NCI-H1092 (cell line): ENCODE measurements at places on chromosomes 11 and 22.

DNA sequence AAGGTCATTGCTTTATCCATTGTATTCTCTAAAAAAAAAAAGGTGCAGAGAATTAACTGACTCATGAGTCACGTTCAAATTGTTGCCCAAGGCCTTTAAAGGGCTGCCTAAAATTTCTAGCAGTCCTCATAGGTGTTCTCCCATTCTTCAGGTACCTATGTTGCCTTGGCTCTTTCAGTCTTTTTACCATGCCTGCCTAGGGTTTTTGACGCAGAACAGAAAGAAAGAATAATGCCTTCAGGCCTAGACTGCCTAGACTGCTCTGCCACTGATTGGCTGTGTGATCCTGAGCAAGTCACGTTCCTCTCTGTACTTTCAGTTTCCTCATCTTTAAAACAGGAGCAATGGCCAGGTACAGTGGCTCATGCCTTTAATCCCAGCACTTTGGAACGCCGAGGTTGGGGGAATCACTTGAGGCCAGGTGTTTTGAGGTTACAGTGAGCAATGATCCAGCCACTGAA, 21.5 kb downstream of the CTSC start:
- DNase-seq, result no peak

DNA sequence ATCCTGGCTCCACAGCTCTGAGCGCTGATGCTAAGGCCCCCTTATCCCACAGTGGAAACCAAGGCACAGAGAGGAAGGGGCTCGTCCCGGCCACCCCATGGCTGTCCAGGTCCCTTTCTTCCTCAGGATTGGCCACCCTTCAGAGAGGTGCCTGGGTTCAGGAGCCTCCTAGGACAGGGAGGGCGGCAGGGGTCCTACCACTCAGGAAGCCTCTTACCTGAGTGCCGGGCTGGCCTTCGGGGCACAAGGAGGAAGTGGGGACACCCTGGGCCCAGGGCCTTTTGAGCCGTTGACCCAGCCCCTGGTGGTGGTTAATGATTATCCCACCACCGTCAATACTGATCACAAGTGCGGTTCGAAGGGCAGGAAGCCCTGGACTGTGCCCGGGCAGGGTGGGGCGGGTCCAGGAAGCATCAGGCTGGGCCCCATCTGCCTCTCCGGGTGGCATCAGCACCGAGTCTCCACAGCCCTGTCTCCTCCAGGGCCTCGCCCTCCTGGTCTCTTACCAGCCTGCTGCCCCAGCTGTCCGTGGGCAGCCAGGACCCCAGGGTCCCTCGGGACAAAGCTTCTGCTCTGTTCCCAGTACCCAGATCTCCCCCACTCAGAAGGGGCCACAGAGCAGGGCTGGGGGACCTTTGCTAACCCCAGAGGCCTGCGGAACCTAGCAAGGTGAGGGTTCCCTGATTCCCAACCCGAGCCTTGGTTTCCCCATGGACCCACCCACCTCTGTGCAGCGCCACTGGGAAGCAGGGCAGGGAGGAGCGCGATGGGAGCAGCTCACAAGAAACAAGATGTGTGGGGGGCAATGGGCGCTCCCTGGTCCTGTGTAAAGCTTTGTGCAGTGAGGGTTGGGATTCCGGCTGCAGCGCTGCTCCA, 15.0 kb upstream of the EHD1 start:
- no peak for DNase-seq

DNA sequence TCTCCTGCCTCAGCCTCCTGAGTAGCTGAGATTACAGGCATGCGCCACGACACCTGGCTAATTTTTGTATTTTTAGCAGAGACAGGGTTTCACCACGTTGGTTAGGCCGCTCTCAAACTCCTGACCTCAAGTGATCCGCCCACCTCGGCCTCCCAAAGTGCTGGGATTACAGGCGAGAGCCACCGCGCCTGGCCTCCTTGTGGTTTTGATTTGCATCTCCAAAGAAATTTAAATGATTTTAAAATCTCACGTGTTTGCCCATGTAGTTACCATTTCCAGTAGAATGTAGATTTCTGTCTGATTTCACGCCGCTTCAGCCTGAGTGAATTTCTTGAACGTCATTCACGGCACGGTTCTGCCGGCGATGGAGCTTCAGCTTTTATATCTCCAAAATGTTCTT, 55.8 kb downstream of the IGF2 start:
- DNase-seq, result no peak

GRCh38 chr11:19380375-19380774, 139.6 kb upstream of the E2F8 start:
- no peak for DNase-seq

- DNase-seq, result no peak
Observed at GRCh38 chr11:69044111-69045013, 4.4 kb upstream of the TPCN2 start.

DNA sequence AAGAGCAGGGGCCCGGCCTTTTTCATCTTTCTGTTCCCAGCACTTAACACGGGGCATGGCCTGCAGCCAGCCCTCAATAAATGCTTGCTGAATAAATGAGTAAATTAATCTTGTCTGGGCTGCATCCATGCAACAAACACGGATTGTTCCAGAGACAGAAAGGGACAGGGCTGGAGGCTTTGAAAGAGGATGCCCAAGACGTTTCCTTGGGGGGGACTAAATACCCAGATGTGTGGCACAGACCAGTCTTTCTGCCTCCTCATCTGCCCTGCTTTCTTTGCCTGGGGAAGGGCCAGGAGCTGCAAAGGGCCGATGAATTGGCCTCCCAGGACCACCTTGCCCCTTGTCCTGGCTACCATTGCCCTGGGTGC, 40.4 kb downstream of the SHISAL1 start:
- no peak for DNase-seq

- no peak for DNase-seq
Observed at GRCh38 chr22:50319503-50319951, 7.3 kb downstream of the DENND6B start.

DNA sequence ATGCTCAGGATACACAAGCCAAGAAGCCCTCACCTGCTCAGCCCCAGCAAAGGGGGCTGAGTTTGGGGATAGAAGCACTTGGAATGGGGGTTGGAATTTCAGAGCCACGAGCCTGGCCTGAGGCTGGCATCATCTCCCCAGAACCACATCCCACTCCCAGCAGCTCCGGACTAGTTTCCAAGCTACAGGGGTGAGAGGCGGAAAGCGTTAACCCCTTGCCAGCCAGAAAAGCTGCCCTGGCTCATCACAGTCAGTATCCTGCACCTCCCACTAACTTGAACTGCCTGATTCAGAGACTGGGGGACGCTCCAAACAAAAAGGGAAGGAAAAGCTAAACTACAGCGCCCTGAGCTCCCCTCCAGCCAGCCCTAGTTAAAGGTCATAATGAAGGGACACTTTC, 19.0 kb upstream of the CHST1 start:
- DNase-seq, result no peak

GRCh38 chr11:94283678-94284077, 20.7 kb upstream of the IZUMO1R start:
- no peak for DNase-seq

DNA sequence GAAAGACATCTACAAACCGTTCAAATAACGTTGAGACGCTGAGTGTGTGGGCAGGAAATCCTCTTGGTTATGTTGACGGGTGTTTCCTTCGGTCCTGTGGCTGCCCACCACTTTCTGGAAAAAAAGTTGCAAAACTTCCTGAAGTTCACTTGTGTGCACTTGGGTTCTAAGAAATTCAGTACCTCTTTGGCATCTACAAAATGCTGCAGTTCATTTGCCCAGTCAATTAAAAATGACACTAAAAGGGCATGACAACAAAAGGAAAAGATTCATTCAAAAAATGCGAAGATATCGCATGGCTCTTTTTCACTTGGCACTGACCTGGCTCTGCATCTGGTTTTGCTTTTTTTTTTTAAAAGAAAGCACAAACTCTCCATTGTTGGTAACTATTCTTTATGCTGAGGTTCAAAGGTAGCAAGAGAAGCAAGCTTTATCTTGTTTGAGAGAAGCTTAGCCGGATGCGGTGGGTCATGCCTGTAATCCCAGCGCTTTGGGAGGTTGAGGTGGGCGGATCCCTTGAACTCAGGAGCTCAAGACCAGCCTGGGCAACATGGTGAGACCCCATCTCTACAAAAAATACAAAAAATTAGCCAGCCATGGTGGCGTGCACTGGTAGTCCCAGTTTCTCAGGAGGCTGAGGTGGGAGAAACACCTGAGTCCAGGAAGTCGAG, 10.6 kb upstream of the XBP1 start:
- DNase-seq, result no peak

DNA sequence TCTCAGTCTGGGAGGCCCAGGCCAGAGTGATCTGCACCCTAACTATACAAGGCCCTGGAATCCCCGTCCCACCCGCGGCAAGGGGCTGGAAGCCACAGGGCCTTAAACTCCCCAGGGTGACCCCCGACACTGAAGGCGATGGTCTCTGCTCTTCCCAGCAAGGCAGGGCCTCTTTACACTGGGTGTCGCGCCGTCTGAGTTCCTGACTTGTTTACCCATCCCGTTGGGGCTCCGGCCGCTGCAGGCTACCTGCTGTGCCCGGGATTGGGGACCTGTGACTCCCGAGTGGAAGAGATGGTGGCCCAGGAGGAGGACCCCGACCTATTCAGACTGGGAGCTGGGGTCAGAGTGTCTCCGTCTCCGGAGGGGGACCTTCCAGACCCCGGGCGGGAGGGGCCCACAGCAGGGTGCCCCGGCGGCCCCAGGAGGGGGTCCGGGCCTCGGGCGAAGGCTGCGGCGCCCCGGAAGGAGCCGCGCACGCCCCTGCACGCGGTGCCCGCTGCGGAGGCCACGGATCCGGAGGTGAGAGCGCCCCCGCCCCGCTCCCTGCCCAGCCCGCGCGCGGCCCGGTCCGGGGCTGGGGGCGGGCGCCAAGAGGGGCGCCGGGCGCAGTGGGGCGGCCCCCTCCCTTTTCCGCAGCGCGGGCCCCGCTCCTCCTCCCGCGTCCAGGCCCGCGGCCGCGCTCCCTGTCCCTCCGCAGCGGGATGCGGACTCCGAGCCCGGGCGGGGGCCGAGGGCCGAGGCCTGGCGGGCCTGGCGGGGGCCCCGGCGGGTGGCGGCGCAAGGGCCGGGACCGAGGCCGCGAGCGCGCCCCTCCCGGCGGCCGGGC, 560 bp upstream of the MPPED1 start:
- no peak for DNase-seq

DNA sequence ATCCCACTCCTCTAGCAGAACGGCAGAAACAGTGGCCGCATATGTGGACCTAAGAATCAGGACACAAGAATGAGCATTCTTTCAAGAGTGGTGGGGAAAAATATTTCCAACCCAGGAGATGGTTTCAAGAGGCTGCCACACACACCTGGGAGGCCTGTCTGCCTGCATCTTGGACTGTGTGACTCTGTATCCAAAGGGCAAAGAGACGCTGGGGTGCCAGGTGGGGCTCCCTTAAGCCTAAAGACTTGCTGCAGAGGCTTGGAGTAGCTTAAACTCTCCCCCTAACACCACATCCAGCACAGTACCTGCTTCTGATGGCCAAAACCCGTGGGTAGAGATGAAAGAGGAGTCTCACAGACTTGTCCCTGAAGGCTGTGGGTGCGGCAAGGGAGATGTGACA, 3.5 kb downstream of the CXCR5 start:
- no peak for DNase-seq

DNA sequence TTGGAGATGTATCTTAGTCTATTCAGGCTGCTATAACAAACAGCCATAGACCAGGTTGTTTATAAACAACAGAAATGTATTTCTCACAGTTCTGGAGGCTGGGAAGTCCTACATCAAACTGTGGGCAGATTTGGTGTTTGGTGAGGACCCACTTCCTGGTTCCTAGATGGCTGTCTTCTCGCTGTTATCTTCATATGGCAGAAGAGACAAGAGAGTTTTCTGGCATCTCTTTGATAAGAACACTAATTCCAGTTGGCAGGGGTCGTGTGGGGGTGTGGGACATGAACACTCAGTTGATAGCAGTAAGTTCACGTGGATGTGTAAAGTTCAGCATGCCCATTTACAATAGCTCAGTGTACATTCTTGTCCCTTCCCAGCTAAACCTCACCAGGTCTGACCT, 41.3 kb upstream of the HMGXB4 start:
- DNase-seq, result no peak

GRCh38 chr11:4960877-4961276, 5.4 kb upstream of the OR51A2 start:
- DNase-seq, result no peak

DNA sequence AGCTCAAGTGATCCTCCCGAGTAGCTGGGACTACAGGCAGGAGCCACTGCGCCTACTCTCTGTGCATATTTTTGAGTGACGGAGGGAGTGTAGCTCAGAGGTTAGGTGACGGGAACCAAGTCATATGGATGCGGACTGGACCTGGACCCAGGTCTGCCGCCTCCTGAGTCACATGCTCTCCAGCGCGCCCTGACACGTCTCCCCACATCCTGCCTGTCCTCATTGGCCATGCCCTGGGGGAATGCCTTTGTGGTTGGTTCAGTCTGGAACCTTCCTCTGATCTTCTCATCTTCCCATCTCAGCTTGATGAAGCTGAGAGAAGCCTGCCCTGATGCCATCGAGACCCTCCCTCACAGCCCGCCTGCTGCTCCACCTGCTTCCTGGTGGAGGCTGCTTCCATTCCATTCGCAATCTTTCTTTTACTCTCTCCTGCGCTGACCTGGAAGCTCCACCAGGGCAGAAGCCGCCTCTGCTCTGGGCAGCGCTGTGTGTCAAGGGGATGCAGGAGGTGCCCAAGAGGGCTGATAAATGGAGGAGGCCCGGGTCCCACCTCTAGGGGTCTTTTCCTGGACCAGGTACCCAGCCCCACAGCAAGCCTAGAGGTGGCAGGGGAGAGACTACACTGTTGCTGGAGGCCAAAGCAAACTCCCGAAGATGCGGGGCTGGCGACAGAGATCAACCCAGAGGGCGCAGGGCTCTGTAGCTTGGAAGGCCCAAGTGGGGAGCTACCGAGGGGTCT, 13.9 kb upstream of the BAIAP2L2 start:
- DNase-seq, result no peak

DNA sequence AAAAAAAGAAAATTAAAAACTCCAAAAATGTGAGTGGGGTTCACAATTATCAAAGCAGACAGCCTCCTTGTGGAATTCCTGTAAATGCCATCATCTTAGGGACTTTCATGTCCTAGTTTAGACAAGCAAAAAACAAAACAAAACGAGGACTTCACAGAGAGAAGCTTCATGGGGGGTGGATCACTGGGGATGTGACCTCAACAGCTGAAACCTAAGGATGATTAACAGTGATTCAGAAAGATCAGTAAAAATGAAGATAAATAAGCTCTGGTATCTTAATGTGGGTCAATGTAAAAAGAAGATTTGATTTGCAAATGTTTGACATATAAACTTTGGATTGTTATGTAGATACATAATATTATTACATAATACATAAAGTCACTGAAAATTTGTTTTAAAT, 8.1 kb upstream of the OR10W1 start:
- DNase-seq, result no peak

GRCh38 chr22:36737776-36738175, 34.2 kb upstream of the CACNG2 start:
- DNase-seq, result no peak

GRCh38 chr11:81772166-81772565, 961.5 kb downstream of the FAM181B start:
- no peak for DNase-seq

GRCh38 chr22:49302150-49302460, 525.6 kb downstream of the BRD1 start:
- DNase-seq, result no peak

GRCh38 chr11:79439886-79440570, 802 bp downstream of the TENM4 start:
- peak; percentile 65 for DNase-seq

- no peak for DNase-seq
Observed at GRCh38 chr11:16612566-16613261, 125.7 kb upstream of the C11orf58 start.
